ENCODE measurements at places on chromosomes 2 and 18.
A peak's percentile ranks its signal among the peaks of the same experiment; 100 is the strongest.

GRCh38 chr18:26875040-26875654, 9.6 kb upstream of the AQP4 start:
- DNase-seq, result no peak

DNA sequence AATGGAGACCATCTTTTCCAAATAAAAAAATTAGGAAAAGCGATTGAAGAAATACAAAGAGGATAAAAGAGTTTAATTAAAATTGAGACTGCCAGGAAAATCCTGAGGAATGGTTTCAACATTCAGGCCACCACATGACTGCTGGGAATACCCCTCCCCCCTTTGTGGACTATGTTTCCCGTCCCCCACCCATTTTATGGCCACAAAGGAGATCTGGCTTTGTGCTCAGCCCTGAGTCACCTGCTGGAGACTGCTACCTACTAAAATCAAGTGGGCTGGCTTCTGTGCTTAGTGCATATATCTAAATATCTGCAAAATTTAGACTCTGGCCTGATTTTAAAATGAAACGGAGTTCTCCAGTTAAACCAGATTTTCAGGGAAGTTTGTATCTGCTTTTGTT, 10.1 kb downstream of the RND3 start:
- DNase-seq, result no peak

DNA sequence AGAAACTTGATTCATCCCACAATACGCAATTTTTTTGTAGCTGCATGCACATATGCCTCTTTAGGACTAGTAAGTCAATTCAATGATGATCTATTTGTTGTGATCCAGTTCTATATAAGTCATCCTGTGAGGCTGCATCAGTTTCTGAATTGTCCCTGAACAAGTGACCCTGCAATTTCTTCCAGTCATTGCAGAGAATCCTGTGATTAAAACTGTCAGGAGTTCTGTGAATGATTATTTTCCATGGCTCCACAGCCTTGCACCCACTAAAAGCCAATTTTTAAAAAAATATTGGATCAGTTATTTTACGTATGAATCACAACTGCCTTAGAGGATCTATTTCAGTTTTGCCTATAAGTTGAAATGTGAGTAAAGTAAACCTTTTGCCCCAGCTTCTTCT, 1585.0 kb upstream of the ACVR2A start:
- DNase-seq, result no peak

GRCh38 chr18:7830468-7830867, 263.4 kb downstream of the PTPRM start:
- DNase-seq, result no peak

DNA sequence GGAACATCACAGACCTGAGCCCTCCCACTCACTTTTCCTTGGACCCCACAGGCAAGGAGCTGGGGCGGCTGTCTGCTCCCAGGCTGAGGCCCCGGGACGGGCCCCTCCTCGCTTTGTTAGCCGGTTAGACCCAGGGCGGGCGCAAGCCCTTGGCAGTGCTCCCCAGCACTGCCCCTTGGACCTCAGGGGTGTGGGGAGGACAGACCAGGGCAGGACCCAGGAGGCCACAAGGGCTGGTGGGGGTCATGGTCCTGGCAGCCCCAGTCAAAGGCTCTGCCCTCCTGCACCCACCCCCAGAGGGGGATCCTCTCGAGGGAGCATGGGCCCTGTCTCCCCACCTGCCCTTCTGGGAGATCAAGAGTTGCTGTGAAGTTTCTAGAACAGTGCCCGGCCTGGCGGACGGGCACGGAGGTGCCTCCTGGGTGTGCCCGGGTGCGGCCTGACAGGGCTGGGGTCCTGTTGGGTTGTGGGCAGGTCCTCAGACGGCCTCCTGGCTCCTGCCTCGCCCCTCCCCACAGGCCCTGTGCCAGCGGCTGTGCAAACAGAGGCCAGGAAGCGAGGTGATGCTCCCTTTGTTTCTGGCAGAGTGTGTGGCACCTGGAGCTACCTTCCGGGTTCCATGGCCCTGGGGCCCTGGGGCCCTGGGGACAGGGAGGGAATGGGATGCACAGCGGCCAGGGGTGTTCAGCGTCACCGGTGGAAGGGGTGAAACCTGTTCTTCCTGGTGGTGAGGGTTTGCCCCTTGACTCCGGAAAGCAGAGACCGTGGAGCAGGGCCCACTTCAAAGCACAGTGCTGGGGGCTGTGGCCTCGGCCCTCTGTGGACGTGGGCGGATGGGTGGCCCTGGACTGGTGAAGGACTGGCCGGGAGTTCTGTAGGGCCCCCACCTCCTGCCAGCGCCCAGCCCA, 2.9 kb upstream of the GAL3ST2 start:
- no peak for DNase-seq

- no peak for DNase-seq
These were observed 11.9 kb downstream of the KCNG2 start for GRCh38 chr18:79809482-79810192.

GRCh38 chr2:20611077-20611843, 39.6 kb downstream of the HS1BP3 start:
- DNase-seq, result no peak

DNA sequence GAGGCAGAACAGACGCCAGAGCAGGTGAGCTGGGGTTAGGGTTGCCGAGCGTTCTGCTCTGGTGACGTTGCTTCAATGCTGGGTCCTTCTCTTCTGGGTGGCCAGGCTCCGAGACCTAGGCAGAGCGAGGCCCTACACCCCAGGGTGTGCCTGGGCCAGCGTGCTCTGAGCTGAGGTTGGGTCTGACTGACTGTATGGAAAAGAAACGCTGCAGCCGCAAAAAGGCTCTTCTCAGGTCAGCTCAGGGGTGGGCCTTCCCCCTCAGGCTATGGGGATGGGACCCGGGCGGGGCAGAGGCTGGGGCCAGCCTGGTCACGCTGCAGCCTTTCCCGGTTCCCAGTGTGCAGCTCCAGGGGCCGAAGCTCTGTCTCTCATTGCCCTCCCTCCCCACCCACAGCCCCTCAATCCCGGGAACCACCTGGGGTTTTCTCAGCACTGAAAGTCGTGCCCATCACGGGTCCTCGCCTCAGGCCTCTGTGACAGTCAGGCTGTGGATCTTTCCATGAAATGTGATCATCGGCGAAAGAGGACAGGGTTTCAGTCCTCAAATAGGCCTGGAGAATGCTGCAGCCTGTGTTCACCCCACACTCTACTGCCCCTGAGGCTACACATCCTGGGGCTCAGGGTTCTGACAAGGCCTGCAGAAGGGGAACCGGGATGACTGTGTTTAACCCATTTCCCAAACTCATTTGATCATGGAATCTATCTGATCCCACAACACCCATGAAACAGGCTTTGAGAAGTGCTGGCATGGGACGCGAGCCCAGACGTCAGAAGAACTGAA, 19.4 kb downstream of the CYP26B1 start:
- DNase-seq, result no peak

- DNase-seq, result no peak
These were observed 186.3 kb downstream of the EN1 start for GRCh38 chr2:118661179-118661578.

GRCh38 chr18:42426496-42427015, 471.5 kb downstream of the PIK3C3 start:
- DNase-seq, result no peak

DNA sequence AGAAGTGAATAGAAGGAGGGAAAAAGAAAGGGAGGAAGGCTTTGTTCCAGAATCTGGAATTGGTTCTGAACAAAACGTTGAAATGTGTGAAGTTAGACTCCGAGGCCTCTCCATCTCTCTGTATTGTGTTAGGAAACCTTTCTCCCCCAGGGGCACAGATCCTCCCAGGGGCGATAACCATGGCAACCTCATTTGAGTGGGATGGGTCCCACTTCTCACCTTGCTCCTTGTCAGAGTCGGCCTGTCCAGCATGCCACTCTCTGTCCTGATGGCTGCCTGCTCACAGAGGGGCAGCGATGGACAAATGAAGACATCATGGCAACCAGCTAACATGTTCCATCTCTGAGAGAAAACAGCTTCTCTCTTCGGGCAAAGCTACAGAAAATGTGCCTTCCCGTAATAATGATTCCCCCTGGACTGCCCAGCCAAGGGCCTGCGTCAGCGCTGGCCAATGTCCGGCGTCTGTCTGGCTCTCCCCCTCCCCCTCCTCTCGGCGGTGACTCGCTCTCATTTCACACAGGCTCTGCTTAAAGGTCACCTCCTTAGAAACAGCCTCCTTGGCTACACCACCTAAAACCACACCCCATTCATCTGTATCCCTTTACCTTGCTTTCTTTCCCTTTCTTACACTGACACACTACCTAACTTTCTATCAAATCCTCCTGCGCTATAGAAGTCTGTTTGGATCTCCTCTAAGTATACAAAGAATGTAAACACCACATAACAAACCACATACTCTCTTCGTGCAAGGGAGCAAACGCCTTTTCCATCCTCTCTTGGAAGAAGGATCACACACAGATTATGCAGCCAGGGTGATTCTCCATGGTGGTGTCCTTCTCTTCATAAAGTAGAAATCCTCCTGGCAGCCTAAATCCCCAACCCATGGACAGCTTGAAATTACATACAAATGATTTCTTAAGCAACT, 32.1 kb upstream of the TTC39C start:
- DNase-seq, result no peak

DNA sequence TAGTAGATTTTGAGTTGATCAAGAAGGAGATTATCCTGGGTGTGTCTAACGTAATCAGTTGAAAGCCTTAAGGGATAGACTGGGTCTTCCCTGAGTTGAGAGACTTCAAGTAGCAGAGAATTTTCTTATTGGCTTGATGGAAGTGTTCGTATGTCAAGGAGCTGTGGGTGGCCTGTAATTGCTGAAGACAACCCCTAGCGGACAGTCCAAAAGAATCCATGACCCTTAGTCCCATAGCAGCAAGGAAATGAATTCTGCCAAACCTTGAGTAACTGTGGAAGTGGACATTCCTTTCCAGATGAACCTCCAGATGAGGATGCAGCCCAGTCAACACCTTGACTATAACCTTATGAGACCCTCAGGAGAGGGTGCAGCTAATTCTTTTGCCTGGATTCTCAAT, 786.3 kb downstream of the SOCS6 start:
- DNase-seq, result no peak

DNA sequence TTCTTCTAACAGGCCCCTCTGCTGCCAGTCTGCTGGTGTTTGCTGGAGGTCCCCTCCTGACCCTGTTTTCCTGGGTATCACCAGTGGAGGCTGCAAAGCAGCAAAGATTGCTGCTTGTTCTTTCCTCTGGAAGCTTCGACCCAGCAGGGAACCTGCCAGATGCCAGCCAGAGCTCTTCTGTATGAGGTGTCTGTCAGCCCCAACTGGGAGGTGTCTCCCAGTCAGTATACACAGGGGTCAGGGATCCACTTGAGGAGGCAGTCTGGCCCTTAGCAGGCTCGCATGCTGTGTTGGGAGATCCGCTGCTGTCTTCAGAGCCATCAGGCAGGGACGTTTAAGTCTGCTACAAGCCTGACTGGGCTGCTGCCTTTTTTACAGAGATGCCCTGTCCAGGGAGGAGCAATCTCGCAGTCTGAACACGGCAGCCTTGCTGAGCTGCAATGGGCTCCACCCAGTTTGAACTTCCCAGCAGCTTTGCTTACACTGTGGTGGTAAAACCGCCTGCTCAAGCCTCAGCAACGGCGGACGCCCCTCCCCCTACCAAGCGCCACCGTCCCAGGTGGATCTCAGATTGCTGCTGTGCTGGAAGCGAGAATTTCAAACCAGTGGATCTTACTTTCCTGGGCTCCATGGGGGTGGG, 29.9 kb downstream of the CHCHD5 start:
- DNase-seq, result no peak

DNA sequence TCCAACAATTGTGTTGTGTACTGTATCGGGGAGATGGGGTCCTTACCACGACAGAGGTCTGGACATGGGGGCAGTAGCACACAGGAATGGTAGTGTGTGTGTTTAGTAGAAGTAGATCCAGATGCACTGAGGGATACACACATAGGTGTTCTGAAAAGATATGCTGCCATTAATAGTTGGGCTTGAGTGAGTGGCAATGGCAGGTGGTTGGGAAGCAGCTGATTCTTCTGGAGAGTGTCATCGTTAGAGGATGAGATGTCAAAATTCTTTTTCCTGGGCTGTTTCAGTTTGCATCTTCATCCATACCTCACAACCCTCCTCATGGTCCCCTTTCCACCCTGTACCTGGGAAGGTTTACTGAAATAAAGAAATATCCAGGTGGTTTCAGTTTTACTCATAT, 66.6 kb downstream of the UGGT1 start:
- no peak for DNase-seq

DNA sequence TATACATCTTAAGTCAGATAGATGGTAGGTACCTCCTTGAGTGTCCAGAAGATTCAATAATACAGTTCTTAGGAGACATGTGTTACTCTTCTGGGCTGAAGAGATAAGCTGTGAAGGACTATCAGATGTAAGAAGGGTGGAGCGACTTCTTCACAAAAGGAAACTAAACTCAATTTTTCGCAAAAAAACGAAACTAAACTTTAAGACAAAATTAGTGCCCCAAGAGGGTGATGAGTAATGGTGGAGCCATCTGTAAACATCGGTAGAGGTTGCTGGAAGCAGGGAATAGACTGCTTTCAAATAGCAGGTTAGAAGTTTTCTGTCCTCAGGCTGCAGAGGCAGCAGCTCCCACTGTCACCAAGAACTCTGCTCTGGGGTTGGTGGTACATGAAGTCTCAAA, 111.6 kb upstream of the TACR1 start:
- DNase-seq, result no peak

DNA sequence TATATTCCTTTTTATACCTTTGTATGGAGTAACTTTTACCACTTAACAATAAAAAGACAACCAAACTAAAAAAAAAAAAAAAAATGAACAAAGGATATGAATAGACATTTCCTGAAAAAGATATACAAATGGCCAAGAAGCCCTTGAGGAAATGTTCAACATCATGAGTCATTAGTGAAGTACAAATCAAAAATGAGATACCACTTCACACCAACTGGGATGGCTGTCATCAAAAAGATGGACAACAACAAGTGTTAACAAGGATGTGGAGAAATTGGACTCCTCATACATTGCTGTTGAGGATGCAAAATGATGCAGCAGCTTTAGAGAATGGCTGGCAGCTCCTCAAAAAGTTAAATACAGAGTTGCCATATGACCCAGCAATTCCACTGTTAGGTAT, 22.6 kb upstream of the SCYGR2 start:
- no peak for DNase-seq

- peak; percentile 28 for DNase-seq
These were observed 479 bp downstream of the RNMT start for GRCh38 chr18:13726972-13727331.

- DNase-seq, result no peak
These were observed 76.0 kb downstream of the ARHGAP15 start for GRCh38 chr2:143205106-143205764.

GRCh38 chr2:183125659-183126341, 1.6 kb downstream of the NUP35 start:
- DNase-seq, result no peak

DNA sequence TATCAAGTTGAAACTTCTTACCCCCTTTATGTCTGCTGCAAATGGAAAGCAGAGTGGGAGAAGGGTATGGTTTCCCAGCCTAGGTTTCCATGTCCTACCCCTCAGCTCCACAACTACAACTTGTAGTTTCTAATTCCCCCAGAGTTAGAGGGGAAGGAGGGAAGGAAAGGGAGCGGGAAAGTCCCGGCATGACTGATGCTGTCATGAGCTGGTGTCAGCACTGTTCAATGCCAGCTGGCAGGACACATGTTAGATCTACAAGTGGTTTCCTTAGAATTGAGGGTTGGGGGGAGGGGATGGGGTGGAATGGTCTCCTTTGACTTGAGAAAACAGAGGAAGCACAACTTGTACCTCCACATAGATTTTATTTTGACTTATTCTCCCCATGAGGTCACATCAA, 194.0 kb downstream of the MBD2 start:
- no peak for DNase-seq

All from activated CD4-positive, alpha-beta T cell treated with anti-CD3 and anti-CD28 coated beads, Interleukin-2, amount 50 U/mL, for 48 hours (primary cell).